Activated CD4-positive, alpha-beta T cell treated with anti-CD3 and anti-CD28 coated beads for 4 hours (primary cell): ENCODE measurements at places on chromosomes 7 and 10.

- no peak for DNase-seq
Observed at GRCh38 chr7:42274053-42274452, 37.0 kb upstream of the GLI3 start.

- DNase-seq = no peak
Observed at GRCh38 chr10:15879058-15879457, 18.8 kb upstream of the MINDY3 start.

DNA sequence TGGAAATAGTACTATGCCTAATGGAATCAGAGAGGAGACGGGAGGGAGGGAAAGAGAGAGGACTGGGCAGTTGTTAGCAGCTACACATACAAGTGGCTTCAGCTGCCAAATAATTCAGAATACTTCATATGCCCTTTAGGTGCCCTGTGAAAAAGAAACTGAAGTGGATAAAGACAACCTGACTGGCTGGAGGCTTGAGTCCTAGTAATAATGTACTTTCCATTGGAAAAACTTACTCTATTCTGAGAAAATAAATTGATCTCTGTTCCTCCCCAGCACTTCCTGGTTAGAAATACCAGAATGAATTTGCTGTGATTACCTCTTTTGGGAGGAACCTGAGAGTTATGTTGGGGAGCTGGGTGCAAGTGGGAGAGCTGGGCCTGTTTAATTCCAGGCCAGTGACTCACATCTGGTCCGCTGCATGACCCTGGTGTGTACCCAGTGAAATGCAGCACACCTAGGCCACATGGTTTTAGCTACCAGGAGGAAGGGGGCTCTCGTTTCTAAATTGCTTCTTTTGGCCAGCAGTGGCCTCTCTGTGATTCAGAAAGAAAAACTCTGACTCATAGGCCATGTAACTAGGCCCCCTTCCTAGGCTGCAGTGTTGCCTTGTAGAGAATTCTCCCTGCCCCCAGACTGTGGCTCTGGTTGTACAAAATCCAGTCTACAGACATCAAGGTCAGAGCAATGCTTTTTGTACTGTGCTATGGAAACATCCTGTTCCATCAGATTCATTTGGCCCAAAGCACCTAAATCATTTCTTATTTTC lies 6.5 kb downstream of the AGFG2 start:
- peak; percentile 54 for DNase-seq

- DNase-seq = no peak
Observed at GRCh38 chr10:111273235-111273634, 196.4 kb downstream of the ADRA2A start.

DNA sequence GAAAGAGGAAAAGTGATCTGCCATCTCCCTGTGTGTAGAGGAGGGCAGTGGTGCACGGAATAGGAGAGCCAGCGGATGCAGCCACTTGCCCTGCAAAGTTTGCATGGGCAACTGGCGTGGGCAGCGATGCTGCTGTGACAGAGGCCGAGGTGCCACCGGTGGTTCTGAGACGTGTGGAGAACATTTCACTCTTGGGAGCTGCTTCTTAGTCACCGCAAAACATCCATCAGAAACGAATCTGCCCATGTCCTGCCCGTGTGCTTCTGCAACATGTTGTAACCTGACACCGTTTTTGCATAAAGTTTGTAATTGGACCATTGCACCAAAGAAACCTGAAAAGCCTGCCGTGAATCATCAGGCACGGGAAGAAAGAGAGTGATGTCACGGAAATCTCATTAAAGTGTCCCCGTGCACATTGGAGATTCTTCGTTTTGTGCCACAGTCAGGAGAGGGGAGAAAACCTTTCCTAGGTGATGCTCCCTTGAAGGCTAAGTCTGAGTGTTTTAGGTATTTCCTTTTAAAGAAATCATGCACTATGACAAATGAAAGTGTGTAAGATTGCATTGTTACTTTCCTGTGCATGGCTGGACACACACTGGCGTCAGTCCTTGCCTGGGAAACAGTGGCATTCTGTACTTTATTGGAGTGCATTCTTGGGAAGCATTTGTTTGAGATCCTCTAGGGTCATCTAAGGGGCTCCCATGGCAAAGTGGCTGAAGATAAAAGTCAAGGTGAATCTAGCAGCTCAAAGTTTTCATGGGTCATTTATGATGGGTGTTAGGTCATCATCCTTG lies 302.6 kb downstream of the KLF6 start:
- DNase-seq = no peak

- no peak for DNase-seq
Observed at GRCh38 chr7:37633048-37633447, 50.5 kb upstream of the GPR141 start.

- no peak for DNase-seq
Observed at GRCh38 chr7:48637382-48637781, 287.0 kb upstream of the CDC14C start.

- DNase-seq = no peak
Observed at GRCh38 chr7:139366400-139366799, 6.7 kb downstream of the LUC7L2 start.
